ENCODE measurements at places on chromosomes 4 and X.

GRCh38 chr4:72895408-72895807, 174.1 kb downstream of the COX18 start:
- DNase-seq = no peak

DNA sequence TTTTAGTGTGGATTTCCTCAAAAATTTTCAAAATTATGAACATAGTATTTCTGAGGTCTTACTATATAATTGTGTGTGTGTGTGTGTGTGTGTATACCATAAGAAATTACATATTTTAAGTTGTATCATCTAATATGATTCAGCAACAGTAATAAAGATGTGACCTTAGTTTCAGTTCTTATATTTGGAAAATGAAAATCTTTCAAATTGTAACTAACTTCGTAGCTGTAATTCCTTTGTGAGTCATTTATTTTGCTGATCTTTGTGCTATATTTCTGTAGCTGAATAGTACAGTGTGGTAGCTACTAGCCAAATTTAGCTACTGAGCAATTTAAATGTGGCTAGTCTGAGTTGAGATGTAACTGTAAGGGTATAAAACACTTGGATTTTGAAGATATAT, 116.4 kb downstream of the RAP1GDS1 start:
- no peak for DNase-seq

- no peak for DNase-seq
Measured at GRCh38 chrX:12866451-12867377, at the start of gene TLR7. TSS of gene TLR7 (plus strand) at chrX:12867072. CDS start at chrX:12867579, 507 bp downstream.

- no peak for DNase-seq
Measured at GRCh38 chr4:145781351-145781750, 101.4 kb downstream of the C4orf51 start.
